ENCODE measurements at places on chromosomes 3 and 15. TPM values are rescaled to one million over a fixed set of nuclear protein-coding genes. Genes with fewer than 3 reads are reported as not detected.

GRCh38 chr3:29065211-29065785 is 215.6 kb upstream of the RBMS3 start:
- no peaks in the 10 kb centered on the region for H3K27me3 ChIP-seq
- no peak overlapping the region for H3K4me3 ChIP-seq
- no peaks in the 10 kb centered on the region for H3K36me3 ChIP-seq
- DNase-seq = no peak
- no peak overlapping the region for H3K27ac ChIP-seq
- H3K4me1 ChIP-seq = no peaks in the 10 kb centered on the region

The LINGO1 gene
- not detected for total RNA-seq

GRCh38 chr3:132645058-132645457 is 14.6 kb downstream of the ACAD11 start:
- H3K27ac ChIP-seq = no peak overlapping the region
- H3K36me3 ChIP-seq = peaks cover 5% of the 10 kb centered on the region
- H3K4me1 ChIP-seq = peaks cover 7% of the 10 kb centered on the region
- no peaks in the 10 kb centered on the region for H3K27me3 ChIP-seq
- H3K4me3 ChIP-seq = no peak overlapping the region
- DNase-seq = no peak

GRCh38 chr3:71554649-71555048 is 28.9 kb downstream of the FOXP1 start:
- no peaks in the 10 kb centered on the region for H3K36me3 ChIP-seq
- H3K4me1 ChIP-seq = no peaks in the 10 kb centered on the region
- peaks cover 4% of the 10 kb centered on the region for H3K27me3 ChIP-seq
- no peak for DNase-seq
- no peak overlapping the region for H3K4me3 ChIP-seq

GRCh38 chr3:141255846-141256261 is 24.2 kb downstream of the PXYLP1 start:
- no peaks in the 10 kb centered on the region for H3K27me3 ChIP-seq
- H3K27ac ChIP-seq = peak overlapping the region; percentile 43
- peaks cover 36% of the 10 kb centered on the region for H3K4me1 ChIP-seq
- peak overlapping the region; percentile 31 for H3K4me3 ChIP-seq
- DNase-seq = peak; percentile 82

The ARHGEF3 gene
- total RNA-seq = 54.4 TPM

DNA sequence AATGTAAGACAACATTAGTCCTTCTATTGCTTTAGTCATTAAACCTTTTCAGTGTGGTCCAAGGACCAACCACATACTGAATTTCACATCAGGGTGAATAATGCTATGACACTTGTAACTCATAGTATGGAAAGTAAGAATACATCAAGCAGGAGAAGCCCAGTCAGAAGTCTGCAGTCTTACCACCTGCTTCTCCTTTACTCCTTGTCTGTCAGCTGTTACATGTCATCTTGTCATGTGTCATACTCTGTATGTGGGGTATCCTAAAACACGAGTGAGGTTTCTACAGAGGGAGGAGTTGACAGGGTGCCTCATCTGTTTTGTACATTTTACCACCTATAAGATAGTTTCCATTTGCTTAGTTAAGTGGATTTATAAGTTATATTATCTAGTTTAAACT is 32.8 kb upstream of the EID1 start:
- H3K36me3 ChIP-seq = peaks cover 2% of the 10 kb centered on the region
- no peak overlapping the region for H3K4me3 ChIP-seq
- no peaks in the 10 kb centered on the region for H3K4me1 ChIP-seq
- H3K27me3 ChIP-seq = peaks cover 1% of the 10 kb centered on the region
- no peak overlapping the region for H3K27ac ChIP-seq

The CCR3 gene
- total RNA-seq = not detected

DNA sequence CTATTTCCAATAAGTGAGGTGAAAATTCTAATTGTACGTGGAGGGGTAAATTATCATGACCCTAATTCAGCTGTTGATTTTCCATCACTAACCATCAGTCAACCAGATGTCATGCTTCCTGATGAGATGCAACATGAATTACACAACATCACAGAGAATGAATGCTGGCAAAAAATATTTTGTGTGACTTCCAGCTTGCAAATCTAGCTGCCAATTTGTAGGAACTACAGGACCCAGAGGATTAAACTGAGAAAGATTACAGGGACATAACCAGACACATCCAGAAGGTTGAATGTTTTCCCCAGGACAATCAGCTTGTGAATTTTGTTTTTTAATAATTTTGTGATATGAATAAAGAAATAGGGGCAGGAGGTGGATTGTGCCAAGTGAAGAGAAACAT is 349.0 kb upstream of the ATP10A start:
- DNase-seq = no peak
- H3K4me1 ChIP-seq = no peaks in the 10 kb centered on the region
- H3K36me3 ChIP-seq = no peaks in the 10 kb centered on the region
- no peak overlapping the region for H3K27ac ChIP-seq
- no peak overlapping the region for H3K4me3 ChIP-seq

DNA sequence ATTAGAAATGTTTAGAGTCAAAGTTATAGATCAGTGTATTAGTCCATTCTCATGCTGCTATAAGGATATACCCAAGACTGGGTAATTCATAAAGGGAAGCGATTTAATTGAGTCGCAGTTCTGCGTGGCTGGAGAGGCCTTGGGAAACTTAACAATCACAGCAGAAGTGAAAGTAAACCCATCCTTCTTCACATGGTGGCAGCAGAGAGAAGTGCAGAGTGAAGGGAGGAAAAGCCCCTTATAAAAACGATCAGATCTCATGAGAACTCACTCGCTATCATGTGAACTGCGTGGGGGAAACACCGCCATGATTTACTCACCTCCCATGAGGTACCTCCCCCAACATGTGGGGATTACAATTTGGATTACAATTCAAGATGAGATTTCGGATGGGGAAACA is 871.5 kb downstream of the DIPK2A start:
- H3K4me3 ChIP-seq = no peak overlapping the region
- no peaks in the 10 kb centered on the region for H3K27me3 ChIP-seq
- no peaks in the 10 kb centered on the region for H3K36me3 ChIP-seq
- H3K27ac ChIP-seq = no peak overlapping the region
- H3K4me1 ChIP-seq = no peaks in the 10 kb centered on the region
- DNase-seq = no peak

- H3K4me3 ChIP-seq = no peak overlapping the region
- H3K4me1 ChIP-seq = no peaks in the 10 kb centered on the region
- H3K36me3 ChIP-seq = peaks cover 16% of the 10 kb centered on the region
- DNase-seq = no peak
- H3K27ac ChIP-seq = no peak overlapping the region
Observed at GRCh38 chr3:183958226-183958625, 59.5 kb downstream of the ABCC5 start.

The GPR171 gene
- total RNA-seq = 159 TPM

DNA sequence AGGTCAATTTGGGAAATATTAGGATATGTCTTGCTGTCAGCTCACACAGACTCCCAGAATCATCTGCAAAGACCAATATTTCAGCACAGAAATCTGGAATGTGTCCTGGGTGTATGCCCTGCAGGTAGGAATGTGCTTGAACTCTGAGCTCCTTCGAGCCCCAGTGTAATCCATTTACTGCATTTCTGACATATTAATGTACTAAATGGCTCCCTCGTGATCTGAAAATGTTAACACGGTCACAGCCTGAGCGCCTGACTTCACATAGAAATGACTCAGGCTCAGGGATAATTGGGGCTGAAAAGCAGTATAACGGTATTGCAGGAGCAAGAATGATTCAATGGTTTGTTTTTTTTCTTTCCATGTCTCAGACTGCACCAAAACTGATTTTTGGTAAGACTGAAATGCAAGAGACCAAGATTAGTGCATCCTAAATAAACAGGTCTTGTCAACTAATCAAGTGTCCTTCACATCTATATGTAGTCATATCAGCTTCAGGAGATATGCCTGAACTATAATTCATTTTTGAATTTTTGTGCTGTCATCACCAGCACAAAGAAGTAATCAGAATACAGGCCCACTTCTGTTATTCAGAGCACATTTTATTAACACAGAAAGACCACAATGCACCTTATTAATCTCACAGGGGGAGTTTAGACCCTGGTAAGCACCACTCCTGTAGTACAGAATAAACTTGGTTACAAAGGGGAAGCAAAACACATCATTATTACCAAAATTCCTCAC is 49.8 kb downstream of the DCLK3 start:
- H3K27ac ChIP-seq = no peak overlapping the region
- DNase-seq = no peak
- peaks cover 2% of the 10 kb centered on the region for H3K27me3 ChIP-seq
- H3K4me3 ChIP-seq = no peak overlapping the region
